ENCODE measurements at places on chromosomes 13 and 19.
A peak's percentile ranks its signal among the peaks of the same experiment; 100 is the strongest.

GRCh38 chr13:100984085-100984705, 309.6 kb upstream of the TMTC4 start:
- no peak for DNase-seq

- no peak for DNase-seq
Observed at GRCh38 chr19:45469945-45470761, 2.4 kb downstream of the FOSB start.

DNA sequence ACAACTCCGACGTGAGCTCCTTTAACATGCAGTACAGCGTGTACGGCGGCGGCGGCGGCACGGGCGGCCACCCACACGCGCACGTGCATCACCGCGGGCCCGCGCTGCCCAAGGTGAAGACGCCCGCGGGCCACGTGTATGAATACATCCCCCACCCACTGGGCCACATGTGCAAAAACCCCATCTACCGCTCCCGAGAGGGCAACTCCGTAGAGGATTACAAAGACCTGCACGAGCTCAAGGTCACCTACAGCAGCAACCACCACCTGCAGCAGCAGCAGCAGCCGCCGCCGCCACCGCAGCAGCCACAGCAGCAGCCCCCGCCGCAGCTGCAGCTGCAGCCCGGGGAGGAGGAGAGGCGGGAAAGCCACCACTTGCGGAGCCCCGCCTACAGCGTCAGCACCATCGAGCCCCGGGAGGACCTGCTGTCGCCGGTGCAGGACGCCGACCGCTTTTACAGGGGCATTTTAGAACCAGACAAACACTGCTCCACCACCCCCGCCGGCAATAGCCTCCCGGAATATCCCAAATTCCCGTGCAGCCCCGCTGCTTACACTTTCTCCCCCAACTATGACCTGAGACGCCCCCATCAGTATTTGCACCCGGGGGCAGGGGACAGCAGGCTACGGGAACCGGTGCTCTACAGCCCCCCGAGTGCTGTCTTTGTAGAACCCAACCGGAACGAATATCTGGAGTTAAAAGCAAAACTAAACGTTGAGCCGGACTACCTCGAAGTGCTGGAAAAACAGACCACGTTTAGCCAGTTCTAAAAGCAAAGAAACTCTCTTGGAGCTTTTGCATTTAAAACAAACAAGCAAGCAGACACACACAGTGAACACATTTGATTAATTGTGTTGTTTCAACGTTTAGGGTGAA, 6.6 kb downstream of the SLITRK5 start:
- DNase-seq, result no peak

GRCh38 chr19:49838885-49839588, 11.9 kb upstream of the PTOV1 start:
- no peak for DNase-seq

DNA sequence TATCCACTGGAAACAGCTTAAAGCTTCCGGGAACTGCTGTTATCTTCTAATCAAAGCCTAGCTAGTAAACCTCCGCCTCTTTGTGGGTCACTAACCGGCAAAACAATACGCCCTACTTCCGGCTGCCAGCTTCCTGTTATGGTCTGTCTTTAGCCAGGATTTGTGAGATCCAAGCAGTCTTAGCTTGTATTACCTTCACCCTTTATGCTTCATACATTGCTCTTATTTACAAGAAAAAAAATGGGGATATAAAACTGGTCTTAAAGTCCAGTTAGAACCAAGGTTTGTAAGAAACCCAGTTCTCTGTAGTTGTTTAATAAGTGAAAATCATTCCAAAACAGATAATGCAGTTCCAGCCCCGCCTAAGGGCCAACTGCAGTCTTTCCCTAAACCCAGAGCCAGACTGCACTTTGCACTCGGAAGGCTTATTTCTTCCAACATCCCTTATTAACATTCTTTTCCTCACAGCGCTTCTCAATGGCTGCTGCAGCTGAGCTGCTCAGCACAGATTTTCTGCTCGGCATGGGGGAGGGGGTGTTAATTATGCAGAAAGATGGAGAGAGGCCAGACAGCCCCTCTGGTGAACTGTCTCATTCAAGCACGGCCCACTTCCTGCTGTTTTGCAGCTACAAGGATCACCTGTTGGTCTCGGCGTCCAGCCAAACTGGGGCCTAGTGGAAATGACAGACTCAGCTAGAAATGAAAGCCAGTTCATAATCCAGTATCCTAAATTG, 368.4 kb downstream of the KLF12 start:
- peak; percentile 54 for DNase-seq

- DNase-seq, result no peak
Observed at GRCh38 chr19:35169221-35169995, 14.9 kb downstream of the FXYD5 start.

DNA sequence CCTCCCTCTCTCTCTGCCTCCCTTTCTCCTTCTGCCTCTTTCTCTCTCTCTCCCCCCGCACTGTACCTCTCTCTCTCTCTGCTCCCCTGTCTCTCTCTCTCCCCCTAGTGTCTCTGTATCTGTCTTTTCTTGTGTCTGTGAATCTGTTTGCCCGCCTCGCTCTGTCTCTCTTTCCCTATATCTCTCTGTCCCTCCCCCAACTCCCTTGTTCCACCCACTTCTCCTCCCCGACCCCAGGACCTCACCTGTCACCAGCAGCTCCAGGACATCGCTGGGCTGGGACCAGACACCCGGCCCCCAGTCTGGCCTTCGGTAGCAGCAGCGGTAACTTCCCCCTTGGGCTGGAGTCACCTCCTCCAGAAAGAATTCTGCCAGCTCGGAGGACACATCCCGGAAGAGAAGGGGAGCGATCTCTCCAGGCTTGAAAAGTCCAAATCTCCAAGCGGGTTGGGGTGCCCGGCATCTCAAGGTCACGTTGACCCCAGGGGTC, 3.9 kb downstream of the OSCAR start:
- no peak for DNase-seq

DNA sequence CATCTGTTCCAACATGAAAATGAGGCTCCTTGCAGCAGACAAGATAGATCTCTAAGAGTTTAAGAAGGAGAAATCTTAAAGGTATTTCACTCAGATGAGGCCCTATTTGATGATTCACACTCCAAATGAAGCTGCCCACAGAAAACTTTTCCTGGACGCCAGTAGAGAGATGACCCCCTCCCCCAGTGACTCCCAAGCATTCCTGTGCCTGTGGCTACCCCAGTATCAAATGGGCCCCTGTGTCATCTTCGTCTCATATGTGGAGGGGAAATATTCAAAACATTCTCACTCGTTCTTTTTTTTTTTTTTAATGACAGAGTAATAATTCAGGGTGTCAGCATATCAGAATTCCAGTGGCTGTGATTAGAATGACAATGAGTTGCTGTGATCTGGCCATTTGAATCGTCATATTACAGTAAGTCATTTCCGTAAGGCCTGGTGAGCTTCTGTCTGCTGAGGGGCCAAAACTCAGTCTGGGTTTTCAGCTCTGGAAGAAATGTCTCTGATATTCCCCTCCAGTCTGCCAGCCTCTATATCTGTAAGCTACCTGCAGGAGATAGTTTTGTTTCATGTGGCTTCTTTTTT, 194.7 kb downstream of the URI1 start:
- DNase-seq, result no peak

GRCh38 chr13:113506025-113506685, 15.6 kb upstream of the DCUN1D2 start:
- no peak for DNase-seq

DNA sequence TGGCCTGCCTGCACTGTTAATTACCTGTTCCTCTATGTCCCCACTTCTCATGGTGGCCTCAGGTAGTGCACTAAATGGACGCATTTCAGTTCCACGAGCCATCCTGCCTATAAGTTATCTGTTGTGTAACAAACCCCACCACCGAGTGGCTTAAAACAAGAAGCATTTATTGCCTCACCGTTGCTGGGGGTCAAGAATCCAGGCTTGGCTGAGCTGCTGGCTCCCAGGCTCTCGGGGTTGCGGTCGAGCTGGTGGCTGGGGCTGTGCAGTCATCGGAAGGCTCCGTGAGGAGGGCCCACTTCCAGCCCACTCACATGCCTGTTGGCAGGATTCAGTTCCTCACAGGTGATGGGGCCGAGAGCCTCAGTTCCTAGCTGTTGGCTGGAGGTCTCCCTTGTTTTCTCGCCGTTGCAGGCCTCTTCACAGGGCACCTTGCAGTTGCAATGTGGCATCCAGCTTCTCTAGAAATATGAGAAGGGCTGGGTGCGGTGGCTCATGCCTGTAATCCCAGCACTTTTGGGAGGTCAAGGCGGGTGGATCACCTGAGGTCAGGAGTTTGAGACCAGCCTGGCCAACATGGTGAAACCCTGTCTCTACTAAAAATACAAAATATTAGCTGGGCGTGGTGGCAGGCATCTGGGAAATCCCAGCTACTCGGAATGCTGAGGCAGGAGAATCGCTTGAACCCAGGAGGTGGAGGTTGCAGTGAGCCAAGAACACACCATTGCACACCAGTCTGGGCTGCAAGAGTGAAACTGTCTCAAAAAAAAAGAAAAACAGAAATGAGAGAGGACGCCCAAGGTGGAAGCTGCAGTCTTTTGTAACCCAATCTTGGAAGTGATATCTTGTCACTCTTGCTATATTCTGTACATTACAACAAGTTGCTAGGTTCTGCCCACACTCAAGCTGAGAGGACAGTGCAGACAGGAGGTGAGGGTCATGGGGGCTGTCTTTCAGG, 6.5 kb upstream of the PTOV1 start:
- no peak for DNase-seq

Measured in cerebellar nuclear complex (tissue), 1 donor.